ENCODE measurements at places on chromosomes 4 and X. TPM values are rescaled to one million over a fixed set of nuclear protein-coding genes. Genes with fewer than 3 reads are reported as not detected.
A peak's percentile ranks its signal among the peaks of the same experiment; 100 is the strongest.

The JADE1 gene
- total RNA-seq, result 35.6 TPM

The TSPAN6 gene
- 17.5 TPM for total RNA-seq

DNA sequence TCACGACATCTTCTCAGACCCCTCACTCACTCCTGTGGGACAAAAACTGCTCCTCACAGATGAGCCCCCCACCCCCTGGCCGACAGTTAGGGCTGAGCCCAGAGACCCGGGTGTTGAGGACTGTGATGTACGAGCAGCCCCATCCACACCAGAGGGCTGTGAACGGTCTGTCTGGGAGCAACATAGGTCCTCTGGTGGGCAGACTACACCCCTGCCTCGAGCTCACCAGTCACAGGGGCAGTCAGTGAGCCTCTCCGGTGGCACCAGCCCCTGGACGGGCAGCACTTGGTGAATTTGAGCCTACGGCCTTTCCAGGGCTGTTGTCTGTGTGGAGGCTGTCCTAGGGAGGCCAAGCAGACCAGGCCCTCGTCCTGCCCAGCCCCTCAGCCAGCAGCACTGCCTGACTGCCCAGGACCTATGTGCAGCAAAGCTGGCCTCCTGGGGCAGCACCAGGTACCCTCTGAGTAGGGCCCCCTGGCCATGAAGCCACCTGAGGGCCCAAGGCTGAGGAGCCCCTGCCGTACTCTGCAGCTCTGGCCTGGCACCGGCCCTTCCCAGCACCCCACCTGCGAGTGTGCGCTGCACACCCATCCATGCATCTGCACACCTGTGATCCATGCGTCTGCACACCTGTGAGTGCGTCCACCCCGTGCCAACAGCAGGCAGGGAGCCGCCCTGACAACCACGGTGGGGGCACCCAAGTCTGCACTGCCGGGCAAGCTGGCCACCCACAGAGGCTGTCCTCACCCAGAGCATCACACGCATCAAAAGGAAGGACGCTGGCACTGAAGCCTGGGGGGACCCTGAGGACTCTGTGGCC lies 111.6 kb upstream of the NKX1-1 start:
- DNase-seq, result peak; percentile 75

The RAPGEF2 gene
- 64.1 TPM for total RNA-seq

GRCh38 chrX:108224218-108224617 lies 132.6 kb downstream of the ATG4A start:
- DNase-seq, result no peak

- DNase-seq, result peak; percentile 86
Observed at GRCh38 chr4:80266253-80266901, at the start of gene FGF5. TSS of gene FGF5 (plus strand) at chr4:80266664. CDS start at chr4:80266825, 161 bp downstream.

DNA sequence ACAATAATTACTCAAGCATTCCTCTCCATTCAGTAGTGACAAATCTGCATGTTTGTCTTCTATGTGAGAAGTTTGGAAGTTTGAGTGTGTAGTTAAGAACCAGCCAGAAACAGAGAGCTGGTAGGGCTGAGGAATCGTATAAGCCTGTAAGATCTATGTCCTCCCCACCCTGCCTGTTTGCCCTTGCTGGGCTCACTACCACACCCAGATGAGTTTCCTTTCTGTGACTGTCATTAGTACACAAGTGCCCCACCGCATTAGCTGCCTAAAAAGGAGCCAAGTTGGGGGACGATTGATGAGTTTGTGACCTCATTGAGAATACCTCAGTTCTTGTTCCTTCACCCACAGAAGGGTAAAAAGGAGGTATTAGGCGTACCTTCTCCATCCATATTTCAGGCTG lies 28.3 kb downstream of the DOCK11 start:
- DNase-seq, result no peak

DNA sequence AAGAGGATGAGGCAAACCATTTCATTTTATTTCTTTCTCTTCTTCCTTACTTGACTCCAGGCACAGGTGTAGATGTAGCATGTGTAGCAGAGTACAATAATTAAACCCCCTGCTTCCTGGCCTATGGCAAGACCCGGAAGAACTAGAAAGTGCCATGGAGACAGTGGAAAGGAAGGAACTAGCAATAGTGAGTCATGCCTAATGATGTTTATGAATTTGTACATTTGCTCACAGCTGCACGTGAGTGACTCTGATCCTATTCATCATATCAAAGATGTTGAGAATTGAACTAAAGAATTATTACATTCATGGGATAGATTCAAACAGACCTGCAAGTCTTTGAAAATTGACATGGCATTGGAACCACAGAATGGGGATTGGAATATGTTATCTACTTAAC lies 2233.9 kb upstream of the TENM3 start:
- no peak for DNase-seq

GRCh38 chrX:134963041-134963440 lies 27.8 kb upstream of the SMIM10 start:
- DNase-seq, result no peak

The UGT2B11 gene
- total RNA-seq, result not detected

The F9 gene
- total RNA-seq, result not detected

GRCh38 chrX:44253575-44253942 lies 89.9 kb downstream of the EFHC2 start:
- DNase-seq, result no peak

DNA sequence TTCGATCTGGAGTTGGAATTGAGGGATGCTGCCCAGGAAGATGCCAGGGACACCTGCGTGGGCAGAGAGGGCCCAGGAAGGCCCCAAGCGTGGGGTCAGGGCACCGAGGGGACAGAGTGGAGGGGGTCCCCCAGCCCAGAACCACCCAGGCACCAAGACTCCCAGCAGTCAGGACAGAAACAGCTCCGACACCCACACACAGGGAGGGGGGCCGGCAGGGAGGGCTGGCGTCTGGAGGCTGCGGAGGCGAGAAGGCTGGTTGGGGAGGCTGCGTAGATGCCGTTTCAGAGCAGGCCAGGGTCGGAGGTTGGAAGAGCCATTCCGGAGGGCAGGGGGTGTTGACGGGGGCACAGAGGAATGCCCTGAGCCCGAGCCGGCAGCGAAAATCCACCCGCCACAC lies 23.6 kb downstream of the ATP5ME start:
- DNase-seq, result peak; percentile 70

DNA sequence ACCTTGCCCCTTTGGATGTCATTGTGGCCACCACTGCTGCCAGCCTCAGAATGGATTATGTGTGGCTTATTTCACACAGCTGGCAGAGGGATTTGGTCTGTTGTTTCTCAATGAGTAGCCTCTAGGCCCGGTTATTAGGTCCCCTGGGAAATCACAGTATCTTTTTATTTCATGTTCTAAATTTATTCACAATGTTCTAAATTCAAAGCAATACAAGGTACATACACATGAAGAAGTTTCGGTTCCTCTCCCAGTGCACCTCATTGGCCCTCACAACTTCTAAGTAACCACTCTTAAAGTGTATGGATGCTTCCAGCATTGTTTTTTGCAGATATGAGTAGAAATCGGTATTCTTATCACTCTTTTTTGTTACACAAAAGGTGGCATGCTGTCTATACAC lies 262.7 kb downstream of the RCHY1 start:
- DNase-seq, result no peak

The IGSF1 gene
- total RNA-seq, result 0.76 TPM

DNA sequence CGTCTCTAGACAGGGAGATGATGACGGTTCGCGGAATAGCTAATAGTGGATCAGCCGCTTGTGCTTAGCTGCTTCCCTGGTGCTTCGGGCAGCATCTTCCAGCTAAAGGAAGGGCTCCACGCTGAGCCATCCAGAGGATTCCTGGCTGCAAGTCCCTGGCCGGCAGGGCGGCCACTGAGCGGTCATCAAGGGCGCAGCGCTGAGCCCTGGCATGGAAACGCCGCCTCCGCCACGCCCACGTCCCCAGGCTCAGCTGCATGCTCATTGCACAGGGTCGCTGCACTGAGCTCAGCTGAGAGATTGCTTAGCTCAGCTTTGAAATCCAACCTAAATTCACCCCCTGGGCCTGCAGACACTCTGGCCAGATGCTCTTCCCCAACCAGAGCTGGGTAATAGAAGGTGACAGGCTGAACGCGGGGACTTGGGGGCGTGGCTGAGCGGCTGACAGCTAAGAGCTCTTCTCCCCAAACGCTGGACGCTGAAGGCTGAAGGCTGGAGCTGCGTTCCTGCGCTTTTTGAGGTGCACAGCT lies 118.2 kb upstream of the KIT start:
- peak; percentile 91 for DNase-seq

GRCh38 chr4:4334798-4335520 lies 44.9 kb downstream of the ZBTB49 start:
- no peak for DNase-seq

- DNase-seq, result no peak
Observed at GRCh38 chrX:42398967-42399631, 378.9 kb downstream of the PPP1R2C start.

DNA sequence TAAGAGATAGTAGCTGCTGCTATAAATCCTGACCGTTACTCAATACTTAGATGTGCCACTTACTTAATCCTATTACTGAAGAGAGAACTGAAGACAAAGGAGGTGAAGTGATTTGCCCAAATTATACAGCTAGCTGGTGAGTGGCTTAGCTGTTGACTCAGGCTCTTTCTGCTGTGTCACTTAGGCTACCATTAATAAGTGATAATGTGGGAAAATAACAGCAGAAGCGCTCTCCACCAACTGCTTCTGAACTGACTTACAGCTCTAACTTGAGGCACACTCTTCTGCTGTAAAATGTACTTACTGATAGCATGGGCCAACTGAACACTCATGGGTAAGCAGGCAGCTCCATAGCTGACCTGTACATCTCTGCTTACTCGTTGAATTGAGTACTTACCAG lies 7.5 kb upstream of the KLHL5 start:
- DNase-seq, result no peak

The LEF1 gene
- 10.0 TPM for total RNA-seq

- DNase-seq, result no peak
Observed at GRCh38 chr4:183469285-183469684, 24.8 kb downstream of the CDKN2AIP start.

DNA sequence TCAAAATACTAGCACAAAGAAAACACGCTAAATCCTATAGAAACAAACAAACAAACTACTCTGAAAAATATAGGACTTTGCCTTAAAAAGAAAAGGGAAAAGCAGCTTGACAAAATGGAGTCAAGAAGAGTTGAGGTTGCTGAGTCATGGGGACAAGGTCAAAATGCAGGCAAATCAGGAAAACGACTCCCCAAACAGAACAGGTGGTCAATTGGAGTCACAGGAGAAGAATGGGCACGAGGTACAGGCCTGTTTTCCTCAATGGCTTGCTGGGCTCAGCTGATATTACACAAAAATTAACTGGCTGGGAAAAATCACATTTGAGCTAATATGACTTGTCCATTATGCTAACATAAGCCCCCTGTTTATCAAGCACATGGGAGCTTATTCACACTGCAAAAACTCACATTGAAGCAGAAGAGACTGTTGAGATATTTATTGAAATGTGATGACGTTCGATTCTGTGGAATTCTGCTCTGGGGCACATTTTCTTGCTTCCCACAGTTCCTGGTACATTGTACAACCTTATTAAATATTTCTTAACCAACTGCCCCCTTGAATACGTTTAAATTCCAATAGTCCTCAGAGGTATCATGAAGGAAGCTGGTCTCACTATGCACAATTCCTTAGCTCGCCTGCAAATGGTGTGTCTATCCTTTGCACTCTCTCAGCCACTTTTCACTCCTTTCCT lies 1622.1 kb downstream of the STIM2 start:
- no peak for DNase-seq
